Esophagus mucosa (tissue), 1 donor: ENCODE measurements at places on chromosomes 1 and 21.

- no peak for ATAC-seq
Observed at GRCh38 chr21:45444385-45444784, 39.4 kb downstream of the COL18A1 start.

- ATAC-seq, result no peak
Observed at GRCh38 chr1:15485636-15486035, 9.7 kb downstream of the CELA2B start.

DNA sequence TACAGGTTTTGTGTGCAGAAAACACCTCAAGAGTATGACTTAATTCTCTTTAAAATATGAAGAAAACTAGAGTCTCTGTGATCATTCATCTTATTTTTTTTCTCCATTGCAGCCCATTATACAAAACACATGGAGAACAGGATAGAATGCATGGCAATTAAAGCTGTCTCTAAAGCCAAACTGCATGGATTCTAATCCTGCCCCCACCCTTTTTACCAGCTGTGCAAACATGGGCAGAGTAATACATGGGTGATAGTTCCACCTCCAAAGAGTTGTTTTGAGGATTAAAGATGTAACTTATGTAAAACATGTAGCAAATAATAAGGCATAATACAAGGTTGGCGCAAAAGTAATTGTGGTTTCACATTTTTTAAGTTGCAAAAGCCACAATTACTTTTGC is 114.4 kb downstream of the CLEC20A start:
- no peak for ATAC-seq

- peak; percentile 97 for ATAC-seq
Observed at GRCh38 chr1:226763905-226764264, 24.8 kb upstream of the ITPKB start.

DNA sequence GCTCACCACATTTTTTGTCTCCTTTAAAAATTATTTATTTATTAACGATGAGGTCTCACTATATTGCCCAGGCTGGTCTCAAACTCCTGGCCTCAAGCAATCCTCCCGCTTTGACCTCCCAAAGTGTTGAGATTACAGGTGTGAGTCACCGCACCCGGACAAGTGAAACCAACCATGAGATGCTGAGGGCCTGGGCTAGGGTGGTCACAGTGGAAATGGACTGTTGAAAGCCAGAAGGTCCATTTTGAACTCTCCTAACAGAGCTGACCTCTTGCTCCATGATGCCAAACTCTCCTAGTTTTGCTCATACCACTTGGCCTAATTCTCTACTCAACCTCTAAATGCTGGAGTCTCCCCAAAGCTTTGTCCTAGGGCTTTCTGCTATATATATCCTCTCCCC is 109.1 kb downstream of the SLC45A1 start:
- ATAC-seq, result no peak

DNA sequence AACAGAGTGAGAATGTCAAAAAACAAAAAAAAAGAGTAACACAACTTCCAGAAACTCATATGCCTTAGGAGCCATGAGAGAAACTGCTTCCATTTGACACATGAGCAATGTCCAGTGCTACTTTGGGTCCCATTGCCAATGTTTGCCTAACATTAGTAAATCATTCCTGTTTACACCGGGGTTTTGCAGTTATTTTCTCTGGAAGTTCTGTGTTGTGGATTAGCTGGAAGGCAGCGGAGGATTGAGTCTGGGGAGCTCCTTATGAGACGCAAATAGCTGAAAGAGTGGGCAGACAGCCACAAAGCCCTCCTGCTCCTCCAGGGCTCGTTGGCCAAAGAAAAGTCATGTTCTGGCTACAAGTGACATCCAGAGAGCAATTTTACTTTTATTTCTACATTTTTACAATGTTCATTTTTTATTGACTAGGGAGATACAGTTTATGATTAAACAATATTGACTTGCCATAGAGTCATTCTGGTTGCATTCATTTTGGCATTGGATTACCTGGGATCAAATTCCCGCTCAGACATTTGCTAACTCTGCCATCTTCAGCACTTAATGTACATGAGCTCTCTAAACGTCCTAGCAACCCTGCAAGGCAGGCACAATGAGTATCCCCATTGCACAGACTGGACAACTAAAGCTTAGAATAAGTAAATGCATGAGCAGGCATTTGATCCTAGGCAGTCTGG is 66.4 kb upstream of the GALNT2 start:
- ATAC-seq, result no peak

GRCh38 chr1:7856345-7856744 is 3.5 kb upstream of the UTS2 start:
- ATAC-seq, result no peak

DNA sequence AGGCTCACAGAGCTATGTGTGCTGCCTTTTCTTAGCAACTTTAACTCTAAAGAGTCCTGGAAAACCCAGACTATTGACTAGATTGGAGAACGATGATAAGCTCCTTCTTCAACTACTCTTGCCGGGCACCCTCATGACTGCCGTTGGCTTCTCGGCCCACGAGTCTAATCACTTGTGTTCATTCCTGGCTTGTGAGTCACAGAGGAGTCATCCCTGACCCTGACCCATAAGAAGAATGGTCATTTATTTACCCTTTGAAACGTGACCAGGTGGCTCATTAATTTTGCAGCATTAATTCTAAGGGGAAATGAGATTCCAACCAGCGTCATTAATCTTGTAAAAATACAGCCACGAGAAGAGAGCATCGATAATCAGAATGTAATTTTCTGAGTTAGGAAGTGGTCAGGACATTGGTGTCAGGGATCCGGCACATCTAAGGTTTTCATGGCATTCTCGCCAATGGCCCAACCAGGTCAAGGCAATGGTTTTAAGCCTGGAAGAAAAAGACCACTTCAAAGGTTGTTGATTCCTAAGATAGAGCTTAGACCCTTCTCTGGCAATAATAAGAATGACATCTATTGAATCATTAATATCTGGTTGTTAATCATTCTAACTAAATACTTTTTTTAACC is 183.6 kb upstream of the RUNX1 start:
- no peak for ATAC-seq

DNA sequence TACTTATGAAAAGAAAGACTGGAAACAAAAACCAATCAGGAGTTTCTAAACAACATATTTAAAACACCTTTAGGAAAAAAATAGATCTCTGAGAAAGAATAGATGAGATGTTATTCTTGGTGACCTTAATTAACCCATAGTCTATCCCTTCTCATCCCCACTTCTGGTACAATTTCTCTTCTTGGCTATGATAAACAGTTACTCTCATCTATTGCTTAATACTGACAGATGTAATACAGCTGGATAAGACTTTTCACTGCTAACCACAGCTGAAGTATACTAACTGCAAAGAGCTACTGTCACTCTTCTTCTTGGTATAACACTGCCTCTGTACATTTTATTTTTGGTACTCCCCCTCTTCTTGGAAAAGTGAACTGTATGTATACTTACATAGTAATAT is 15.2 kb downstream of the EXTL2 start:
- ATAC-seq, result no peak
